ENCODE measurements at places on chromosomes 13 and 19.
A peak's percentile ranks its signal among the peaks of the same experiment; 100 is the strongest.

- no peak for DNase-seq
Observed at GRCh38 chr13:46874006-46874405, 22.8 kb downstream of the HTR2A start.

GRCh38 chr19:46350758-46351159 lies 3.9 kb downstream of the PPP5C start:
- no peak for DNase-seq

DNA sequence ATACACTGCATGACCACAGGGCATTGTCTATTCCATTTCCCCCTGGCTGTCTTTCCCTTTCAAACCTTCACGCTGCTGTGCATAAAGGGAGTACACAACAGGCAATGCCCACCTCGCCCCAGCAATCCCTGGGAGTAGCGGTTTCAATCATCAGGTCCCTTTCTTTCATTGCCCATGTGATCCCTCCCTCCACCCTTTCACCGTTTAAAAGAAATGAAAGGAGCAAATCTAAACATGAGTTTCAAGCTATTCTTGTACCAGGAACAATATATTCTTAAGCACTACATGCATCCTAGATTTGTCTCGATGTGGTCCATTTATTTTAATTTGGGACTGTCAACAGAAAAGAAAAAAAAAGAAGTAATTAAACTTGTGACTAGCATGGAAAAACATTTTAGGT lies 123.4 kb upstream of the ARGLU1 start:
- no peak for DNase-seq

DNA sequence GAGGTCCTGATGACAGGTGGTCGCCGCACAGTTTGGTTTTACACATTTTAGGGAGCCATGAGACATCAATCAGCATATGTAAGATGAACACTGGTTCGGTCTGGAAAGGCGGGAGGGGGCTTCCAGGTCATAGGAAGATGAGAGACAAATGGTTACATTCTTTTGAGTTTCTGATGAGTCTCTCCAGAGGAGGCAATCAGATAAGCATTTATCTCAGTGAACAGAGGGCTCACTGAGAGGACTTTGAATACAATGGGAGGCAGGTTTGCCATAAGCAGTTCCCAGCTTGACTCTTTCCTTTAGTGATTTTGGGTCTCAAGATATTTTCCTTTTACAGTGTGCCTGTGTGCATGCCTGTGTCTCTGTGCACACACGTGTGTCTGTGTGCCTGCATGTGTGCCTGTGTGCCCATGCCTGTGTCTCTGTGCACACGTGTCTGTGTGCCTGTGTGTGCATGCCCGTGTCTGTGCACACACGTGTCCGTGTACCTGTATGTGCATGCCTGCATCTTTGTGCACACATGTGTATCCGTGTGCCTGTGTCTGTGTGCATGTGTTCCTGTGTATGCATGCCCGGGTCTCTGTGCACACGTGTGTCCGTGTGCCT lies 35.5 kb upstream of the TMEM255B start:
- no peak for DNase-seq

DNA sequence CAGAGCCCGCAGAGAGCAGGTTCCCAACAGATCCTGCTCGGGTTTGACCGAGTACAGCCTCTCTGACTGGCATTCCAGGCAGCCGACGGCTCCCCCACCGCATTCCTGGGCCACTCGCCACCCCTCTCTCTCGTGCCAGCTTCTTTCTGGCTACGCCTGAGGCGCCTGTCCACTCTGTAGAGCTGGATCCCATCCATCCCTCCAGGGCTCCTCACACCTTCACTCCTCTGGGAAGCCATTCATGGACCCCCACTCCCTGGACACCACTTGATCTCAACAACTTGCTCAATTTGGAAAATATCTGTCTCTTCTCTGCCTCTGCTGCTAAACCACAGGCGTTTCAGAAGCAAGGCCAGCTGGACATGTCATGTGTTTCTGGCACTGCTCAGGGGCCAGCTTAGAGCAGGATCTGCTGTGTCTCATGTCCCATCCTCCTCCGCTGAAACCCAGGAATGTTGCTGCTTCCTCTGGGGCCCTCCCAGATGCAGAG lies 30.6 kb upstream of the ATP1A3 start:
- DNase-seq = no peak

DNA sequence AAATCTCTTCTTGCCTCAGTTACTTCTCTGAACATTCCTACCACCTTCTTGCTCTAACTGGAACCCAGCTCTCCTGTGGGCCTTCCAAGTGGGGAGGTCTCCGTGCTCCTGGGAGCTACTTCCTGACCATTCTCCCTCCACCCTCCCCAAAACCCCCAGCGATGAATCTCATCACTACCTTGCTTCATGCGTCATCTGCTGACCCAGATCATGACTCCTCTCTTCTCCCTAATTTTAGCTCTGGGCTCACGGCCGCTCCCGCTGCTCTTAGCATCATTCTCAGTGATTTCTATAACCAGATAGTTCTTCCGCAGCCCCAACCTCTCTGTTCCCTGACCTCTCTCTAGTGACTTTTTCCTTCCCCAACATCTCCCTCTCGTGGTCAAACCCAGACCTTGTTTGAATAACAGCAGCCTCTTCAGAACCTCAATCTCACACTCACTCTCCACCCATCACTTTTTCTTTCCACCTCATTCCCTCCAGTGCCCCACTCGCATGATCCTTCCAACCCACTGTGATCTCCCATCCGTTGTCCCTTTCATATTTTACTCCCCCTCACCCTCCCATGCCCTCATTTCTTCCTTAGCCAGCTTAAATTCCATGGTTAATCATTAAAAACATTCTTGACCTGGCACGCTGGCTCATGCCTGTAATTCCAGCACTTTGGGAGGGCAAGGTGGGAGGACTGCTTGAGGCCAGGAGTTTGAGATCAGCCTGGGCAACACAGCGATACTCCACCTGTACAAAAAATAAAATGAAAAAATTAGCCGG lies 21.8 kb downstream of the MRPS12 start:
- peak; percentile 78 for DNase-seq

GRCh38 chr13:95643936-95644598 lies 439 bp downstream of the DZIP1 start:
- no peak for DNase-seq

- DNase-seq = no peak
Observed at GRCh38 chr13:42328672-42329071, 56.7 kb downstream of the AKAP11 start.

- DNase-seq = no peak
Observed at GRCh38 chr19:13929340-13929739, 8.9 kb downstream of the PODNL1 start.

DNA sequence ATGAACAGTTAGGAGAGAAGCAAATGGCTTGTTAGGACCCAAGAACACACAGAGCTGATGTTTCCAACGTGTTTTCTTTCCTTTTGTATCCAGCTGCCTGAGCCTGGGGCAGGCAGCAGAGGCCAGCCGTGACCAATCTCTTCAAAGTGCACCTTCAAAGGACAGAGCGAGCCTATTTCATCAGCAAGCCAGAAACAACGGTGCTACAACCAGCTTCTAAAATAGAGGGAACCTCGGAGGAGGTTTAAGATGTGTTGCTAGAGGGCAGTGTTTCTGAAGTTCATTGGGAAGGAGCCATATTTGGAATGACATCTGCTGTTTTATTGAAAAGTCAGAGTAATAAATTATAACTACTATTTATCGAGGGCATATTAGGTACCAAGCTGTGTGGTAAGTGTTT lies 56.2 kb upstream of the RFC3 start:
- no peak for DNase-seq

DNA sequence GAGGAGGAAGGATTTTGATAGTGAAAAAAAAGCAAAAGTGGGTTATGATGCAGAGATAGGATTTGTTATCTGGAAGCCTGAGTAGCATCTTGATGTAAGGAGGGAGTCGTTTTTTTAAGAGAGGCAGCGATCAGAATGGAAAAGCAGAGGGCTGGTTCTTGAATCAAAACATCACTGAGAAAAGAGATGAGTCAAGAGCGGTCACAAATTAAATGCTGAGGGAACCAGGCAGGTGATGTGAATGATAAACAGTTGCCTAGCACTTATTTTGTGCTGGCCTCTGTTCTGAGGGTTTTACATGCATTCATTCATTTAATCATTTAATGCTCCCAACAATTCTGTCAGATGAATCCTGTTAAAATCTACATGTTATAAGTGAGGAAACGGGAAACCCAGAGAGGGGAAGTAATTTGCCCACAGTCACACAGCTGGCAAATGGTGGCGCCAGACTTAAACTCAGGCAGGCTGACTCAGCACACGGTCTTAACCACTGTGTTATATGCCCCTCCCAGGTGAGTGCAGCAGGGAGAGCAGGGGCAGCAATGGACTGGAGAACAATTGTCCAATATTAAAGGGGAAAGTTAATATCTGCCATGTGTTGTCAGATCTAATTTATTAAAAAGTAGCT lies 21.4 kb downstream of the SIGLECL1 start:
- peak; percentile 45 for DNase-seq

DNA sequence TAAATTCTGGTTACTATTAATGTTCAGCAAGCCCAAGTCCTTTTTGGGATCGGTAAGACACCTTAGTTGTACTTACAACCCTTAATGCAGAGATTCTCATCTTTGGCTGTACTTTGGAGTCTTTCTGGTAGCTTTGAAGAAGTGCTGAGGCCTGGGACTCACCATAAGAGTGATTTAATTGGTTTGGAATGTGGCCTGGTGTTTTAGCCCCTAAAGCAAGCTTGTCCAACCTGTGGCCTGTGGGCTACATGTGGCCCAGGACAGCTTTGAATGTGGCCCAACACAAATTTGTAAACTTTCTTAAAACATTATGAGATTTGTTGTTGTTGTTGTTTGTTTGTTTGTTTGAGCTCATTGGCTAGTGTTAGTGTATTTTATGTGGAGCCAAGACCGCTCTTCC lies 215.3 kb downstream of the ZIC5 start:
- no peak for DNase-seq

DNA sequence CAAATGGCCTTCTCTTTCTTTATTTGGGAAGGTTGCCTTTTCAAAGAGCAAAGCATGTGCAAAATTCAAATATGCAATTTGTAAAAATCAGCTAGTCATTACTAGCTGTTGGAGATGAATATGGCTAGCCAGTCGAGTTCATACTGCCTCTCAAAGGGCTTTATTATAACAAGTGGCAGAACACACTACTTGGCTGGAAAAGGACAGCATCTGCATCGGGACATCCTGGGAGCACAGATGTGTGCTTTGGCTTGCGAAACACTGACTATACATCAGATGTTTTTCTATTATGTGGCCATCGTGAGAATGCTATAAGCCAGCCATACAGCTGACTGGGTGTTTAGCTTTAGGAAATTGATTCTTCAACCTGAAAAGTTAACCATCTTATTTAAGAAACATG lies 424.2 kb downstream of the KCTD12 start:
- no peak for DNase-seq

- DNase-seq = no peak
Observed at GRCh38 chr13:50990818-50991506, 81.4 kb downstream of the RNASEH2B start.

- no peak for DNase-seq
Observed at GRCh38 chr13:76329866-76330580, 556.2 kb downstream of the KCTD12 start.

Measured in RCC 7860 (cell line).